ENCODE measurements at places on chromosomes 11 and 22.

DNA sequence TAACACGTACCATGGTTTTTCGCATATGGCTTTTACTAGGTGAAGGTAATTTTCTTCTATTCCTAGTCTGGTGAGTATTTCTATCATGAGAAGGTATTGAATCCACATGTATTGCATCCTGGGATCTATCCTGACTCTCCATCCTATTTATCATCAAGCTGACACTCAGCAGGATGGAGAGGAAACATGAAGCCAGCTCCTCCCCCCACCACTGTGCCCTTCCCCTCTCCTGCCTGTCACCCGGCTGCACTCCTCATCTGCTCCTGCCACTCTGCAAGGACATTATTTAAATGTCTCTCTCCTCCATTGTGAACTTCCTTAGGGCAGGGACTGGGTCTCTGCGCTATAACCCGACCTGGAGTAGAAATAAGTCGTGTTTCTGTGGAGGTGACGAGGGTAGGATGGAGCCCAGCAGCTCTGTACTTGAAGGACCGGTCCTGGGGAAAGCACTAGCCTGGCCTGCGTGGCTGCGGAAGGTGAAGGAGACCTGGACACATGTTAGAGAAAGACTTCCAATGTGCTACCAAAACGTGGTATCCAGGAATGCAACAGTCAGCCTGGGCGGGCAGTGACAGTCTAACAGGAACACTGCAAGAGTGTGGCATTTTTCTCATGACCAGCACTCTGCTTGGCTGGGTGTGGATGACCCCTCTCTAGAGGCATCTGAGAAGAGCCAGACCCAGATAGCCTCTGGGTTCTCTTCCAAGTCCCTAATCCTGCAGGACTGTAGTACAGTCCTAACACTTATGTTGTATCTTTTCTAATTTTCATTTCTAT lies 111.2 kb downstream of the MICAL3 start:
- peak; percentile 40 for DNase-seq

DNA sequence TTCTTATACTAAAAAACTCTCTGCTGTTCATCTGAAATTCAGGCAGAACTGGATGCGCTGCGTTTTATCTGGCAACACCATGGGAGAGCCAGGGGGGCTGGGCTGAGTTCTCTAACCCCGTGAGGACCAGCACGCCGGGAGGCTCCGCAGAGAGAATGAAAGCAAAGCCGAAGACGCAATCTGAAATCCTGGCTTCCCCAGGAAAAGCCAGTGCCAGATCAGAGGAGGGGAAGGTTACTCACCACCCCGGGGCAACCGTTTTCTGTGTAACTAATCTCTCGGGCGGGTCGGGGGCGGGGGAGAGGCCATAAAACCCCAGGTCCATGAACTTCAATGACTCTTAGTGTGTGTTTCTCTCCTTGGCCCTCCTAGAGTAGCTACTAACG lies 99.4 kb downstream of the SHANK2 start:
- DNase-seq = no peak

- DNase-seq = no peak
These were observed 59.6 kb downstream of the FAR1 start for GRCh38 chr11:13728076-13728475.

- no peak for DNase-seq
These were observed 14.0 kb upstream of the FLRT1 start for GRCh38 chr11:64021757-64022093.

DNA sequence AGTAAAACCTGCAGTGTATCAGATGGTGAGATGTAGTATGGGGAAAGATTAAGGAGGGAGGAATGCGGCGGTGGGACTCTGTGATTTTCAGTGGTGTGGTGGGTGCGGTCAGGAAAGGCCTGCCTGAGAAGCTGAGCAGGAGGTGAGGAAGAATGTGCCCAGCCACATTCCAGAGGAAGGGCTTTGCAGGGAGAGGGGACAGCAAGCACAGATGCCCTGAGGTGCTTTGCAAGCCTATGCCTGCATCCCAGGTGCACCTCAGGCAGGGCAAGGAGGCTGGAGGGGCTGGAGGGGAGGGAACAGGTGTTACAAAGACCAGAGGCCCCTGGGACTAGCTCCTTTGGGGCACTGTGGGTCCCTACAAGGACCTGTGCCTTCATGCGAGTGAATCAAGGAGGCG lies 42.1 kb downstream of the MYO7A start:
- DNase-seq = no peak

- DNase-seq = peak; percentile 75
These were observed 23.5 kb downstream of the TP53I11 start for GRCh38 chr11:44927174-44927661.

DNA sequence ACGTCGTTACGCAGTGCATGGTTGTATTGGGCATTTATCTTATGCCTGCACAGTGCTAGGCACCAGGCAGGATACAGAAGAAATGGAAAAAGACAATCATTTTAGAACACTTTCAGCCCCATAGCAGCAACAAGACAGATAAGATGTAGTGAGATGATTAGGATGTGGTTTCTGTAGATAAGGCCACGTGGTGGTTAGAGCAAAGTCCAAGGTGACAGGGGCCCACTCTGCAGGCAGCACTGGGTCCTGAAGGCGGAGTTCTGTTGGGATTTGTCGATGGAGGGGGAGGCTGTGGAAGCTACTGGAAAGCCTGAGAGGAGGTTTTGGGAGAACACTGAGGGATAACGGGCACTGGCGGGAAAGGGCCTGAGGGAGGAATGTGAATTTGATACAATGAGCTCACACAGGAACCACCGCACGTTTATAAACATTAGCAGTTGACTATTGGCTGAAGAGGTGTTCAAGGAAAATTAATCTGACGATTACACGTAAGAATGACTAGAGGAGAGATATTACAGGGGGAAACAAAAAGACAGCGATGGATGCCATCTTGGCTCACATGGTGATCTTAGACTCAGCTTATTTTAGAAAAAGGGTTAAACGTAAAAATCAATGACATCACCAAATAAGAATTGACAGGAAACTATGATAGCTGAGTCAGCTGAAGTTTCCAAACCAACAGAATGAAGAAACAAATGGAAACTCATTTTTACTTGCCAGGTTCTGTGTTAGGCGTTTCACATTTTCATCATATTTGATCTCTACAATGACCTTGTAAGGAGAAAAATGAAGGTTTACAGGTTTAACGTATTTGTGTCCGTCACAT lies 551.0 kb downstream of the OPCML start:
- no peak for DNase-seq

DNA sequence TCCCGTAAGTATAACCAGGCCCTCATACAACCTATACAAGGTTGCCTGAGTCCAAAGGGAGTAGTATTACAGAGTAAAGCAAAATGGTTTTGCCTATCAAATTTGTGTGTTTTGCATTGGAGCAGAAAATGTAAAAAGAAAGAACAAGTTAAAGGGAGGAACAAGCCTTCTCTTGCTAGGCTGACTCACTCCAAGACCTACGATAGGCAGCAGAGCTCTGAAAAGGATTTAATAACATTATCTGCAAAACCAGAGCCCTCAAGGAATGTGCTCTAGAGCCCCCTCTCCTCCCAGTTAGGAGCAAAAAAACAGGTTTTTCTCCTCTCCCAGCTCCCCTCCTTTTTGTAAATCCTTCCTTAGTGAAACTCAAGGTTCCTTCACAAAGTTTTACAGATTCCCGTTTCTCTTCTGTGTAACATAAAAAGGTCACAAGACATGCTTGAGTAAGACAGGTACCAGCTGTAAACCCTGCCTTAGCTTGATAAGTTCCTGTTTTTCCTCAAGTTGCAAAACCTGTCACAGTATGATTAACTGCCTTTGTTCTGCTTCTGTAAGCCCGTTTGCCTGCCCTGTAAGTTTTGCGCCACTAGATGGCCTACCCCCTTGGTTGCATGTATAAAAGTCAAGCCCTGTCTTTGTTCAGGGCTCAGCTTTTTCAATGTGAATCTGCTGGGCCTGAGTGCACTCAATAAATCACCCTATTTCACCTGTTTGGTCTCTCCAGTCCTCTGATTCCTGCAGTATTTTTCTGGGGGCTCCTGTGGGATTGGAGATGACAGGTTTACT lies 498.2 kb downstream of the KCNA4 start:
- no peak for DNase-seq

- no peak for DNase-seq
These were observed 145.2 kb upstream of the SYT13 start for GRCh38 chr11:45431046-45432018.

- no peak for DNase-seq
These were observed 61.3 kb upstream of the CHORDC1 start for GRCh38 chr11:90284171-90284570.

- DNase-seq = no peak
These were observed 13.6 kb downstream of the RNF215 start for GRCh38 chr22:30373331-30374325.

GRCh38 chr11:66337103-66337899 lies 1.1 kb upstream of the RIN1 start:
- no peak for DNase-seq

- no peak for DNase-seq
These were observed 44.1 kb upstream of the MN1 start for GRCh38 chr22:27845644-27846043.

DNA sequence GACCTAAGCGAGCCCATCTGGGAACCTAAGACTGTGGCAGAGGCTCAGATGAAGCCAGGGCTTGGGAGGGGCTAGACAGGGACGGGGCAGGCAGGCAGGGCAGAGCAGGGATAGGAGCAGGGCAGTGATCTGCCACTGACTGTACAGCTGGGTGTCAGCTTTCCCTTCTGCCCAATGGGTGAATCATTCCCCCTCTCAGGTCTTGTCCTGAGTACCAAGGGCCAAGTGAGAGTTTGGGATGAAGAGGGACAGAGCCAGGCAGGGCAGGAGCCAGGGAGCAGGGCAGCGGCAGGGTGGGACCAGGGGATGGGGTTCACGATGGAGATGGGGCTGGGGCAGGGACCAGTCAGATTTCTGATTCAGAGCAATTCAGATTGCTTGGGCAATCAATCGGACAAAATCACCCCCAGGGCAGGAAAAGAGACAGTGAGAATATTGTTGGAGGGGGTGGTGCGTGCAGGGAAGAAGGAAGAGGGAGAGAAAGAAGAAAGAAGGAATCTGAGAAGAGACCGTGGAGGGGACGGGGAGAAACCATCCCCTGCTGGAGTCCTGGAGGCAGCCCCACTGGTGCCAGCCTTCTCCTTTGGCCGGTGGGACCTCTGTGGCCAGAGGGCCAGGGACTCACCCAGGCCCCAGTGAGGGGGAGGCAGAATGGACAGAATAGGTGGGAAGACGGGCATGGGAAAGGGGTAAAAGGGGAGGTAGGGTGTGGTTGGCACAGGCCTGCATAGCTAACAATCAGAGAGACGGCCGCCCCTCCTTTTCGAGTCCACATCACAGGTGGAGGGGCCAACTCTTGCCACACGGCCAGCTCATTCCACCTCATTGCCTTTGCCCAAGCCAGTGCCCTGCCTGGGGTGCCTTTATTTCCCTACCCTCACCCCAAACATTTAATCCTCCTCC lies 47.2 kb downstream of the CYTH4 start:
- DNase-seq = no peak

DNA sequence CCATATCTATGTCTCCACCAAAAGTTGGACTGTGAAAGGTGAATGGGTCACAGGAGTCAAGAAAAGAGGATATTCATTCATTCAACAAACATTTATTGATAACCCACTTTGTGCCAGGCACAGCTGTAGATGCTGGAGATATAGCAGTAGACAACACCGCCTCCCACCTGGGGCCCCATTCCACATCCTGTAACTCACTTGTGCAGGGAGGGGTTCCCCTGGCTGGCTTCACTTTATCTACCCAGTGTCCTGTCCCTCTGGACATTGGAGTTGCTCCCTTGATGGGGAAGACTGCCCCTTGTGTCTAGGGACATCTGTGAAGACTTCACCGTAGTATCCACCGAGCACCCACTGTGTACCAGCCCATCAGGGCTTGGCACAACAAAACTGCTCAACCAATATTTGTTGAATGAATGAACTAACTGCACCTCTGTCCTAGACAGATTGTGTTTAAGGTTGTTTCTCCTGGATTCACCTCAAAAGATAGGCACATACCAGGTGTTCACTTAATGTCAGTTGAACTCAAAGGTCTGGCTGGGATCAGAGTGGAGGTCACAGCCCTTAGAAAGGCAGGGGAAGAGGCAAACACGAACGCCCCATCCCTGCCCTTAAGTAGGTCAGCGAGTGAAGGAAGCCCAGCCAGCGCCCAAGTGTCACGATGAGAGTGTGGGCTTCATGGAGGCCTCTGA lies 1.4 kb upstream of the OVOL1 start:
- no peak for DNase-seq

DNA sequence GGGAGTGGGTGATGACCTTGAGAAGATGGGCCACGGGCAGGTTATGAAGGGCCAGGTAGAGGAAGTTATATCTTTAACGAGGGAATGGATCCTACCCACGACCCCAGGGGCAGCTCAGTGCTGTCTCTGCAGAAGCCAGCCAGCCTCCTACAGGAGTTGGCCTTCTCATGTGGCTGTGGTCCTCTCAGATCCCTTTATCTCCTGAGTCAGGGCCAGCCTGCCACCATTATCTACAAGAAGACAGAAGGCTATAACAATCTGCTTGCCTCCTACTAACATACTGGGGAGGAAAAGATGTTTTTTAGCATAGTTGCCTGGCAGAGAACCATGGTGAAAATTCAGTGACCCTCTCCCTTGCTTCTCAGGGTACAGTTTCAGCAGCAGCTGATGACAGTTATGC lies 7.0 kb upstream of the YWHAH start:
- no peak for DNase-seq

DNA sequence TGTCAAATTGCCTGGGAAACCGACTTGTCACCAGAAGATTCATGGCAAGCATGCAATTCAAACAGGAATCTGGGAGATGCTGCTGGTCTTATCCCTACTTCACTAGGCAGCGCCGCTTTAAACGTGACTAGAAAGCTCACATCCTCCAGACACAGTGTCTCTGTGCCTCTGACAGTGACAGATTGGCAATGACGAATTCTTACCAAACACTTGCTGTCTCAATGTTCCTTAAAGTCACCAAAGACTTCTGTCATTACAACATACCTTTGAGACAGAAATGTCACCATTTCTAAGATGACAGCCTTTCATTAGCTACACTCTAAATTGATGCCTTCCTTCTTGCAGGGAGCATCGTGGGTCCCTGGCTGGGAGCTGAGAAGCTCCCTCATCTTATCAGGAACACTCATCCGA lies 197.8 kb downstream of the CWF19L2 start:
- no peak for DNase-seq

DNA sequence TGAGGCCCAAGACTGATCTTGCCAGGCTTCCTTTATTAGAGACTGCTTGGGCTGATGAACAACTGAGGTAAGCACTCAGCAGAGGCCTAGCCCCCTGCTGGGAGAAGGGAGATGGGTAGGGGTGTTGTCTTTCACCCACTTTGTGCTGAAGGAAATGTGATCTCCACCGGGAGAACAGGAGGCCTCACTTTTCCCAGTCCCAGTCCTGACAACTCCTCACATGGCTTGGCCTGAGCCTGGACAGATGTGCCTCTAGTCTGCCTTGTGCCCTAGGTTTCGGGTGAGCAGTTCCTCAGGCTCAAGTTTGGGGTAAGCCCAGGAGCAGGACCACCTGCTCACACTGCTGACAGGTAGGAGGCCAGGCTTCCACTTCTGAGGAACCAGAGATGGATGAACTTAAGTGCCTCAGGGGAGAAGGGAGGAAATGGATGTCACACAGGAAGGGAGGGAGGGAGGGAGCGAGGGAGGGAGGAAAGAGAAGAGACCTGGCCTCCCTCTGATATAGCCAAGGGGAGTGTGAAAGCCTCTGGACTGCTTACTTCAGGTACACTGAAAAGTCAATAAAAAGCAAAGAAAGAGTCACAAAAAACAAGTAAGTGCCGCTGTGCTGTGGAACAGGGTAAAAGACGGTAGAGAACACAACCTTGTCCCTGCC lies 8.1 kb downstream of the CLPB start:
- DNase-seq = no peak
